ENCODE measurements at places on chromosomes 2 and 18.
A peak's percentile ranks its signal among the peaks of the same experiment; 100 is the strongest.

DNA sequence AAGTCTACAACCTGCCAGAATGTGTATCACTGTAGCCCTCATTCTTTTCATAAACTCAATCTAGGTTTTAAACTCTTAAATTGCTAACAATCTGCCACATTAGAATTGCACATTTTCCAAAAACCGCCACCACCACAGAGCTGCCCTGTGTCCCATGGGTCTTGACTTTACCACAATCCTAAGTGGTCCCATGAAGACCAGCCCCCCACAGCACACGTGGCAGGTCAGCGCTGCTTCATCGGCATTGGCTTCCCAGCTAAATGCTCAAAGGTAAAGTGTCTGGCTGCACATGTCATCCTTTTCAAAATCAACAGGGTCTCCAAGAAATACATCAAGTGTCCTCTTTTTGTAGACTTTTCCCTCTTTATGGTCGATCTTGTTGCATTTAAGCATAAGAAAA is 2.4 kb downstream of the TBC1D8 start:
- DNase-seq: no peak

DNA sequence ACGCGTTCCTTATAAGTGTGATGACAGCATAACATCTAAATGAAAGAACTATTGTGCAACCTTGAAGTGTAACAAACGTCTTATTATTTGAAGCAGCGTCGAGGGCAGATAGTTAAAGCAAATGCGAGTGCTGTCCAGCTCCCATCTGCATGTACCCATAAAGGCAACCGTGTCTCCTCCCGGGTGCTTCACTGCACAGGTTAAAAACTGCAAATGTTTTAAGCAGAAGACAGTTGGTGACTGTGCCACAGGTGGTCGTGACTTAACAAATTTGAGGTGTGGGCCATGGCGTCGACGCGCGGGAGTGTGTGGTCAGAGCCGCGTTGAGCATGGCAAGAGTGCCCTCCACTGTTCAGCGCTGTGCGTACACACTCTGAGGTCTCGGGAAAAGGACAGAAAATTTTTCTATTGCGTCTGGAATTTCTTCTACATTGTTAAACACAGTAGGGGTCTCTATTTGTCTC is 6.4 kb downstream of the SALL3 start:
- peak; percentile 56 for DNase-seq

DNA sequence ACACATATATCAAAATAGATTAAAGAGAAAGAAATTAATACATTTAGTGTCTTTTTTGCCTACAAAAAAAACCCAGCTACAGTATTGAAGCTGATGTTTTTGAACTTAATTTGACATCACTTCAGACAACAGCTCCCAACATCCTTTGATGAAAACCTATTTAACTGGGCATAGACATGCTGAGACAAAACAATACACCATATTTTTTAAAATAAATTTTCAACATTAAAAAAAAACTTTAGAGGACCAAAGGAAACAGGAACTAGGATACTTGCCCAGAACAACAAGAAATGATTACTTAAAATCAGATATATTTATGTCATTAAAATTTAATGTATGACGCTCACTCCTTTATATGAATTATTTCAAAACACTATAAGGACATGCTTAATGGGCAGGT is 178.1 kb downstream of the MREG start:
- DNase-seq: no peak

- no peak for DNase-seq
These were observed 670.4 kb downstream of the KCNJ3 start for GRCh38 chr2:155368934-155369333.

DNA sequence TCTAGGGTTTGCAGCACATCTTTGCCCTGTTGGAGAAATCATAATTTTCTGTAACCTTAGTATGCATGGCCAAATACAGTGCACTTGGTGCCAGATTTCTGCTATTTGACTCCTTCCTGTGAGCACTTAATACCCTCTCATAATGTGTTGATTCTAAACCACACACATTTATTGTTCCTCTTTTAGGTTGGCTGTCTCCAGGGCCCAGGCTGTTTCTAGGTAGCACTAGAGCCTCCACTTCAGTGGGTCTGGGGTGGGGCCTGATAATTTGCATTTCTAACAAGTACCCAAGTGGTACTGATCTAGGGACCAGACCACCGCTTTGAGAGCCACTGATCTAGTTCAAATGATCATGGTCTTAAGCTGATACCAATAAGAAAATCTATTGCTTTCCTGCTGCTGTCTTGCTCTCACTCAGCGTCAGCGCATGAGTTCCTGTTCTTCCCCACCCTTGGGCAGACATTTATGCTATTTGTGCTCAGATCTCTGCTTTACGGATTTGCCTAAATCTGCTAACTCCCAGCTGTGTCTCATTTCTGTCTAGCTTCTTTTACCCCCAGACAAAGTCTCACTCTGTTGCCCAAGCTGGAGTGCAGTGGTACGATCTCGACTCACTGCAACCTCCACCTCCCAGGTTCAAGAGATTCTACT is 7.4 kb downstream of the PTRHD1 start:
- no peak for DNase-seq
